ENCODE measurements at places on chromosomes 3 and 15.

GRCh38 chr15:74228723-74229081 is 7.4 kb upstream of the CCDC33 start:
- DNase-seq, result no peak

DNA sequence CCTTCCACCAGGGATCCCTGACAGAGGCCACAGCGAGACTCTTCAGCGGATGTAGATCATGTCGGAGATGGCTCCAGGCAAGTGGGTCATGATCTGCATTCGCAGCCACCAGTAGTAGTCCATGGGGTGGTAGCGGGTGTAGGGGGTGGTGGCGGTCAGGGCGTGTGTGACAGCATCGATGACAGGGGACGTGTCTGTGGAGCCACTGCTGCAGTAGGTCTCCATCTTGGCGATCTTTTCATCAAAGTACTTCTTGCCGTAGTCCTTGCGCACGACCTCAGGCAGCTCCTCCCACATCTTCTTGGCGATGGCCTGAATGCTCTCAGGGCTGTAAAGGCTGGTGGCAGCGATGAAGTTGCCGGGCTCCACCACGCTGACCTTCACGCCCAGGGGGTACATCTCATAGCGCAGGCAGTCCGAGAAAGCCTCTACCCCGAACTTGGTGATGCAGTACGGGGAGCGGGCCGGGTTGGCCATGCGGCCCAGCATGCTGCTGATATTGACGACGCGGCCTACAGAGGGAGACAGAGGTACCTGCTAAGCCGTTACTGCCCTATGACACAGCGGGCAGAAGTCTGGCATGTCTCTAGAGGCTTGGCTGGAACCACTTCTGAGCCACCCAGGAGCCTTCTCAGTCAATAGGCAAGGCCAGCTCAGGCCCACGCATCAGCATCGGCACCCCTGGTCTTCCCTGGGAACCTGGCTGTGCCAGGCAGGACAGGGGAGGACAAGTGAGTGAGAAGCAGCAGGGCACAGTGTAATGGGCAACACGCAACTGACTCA is 43.7 kb downstream of the BDH1 start:
- DNase-seq, result no peak

GRCh38 chr3:185069037-185070030 is 83.5 kb downstream of the C3orf70 start:
- no peak for DNase-seq

GRCh38 chr3:11495948-11496557 is 147.7 kb downstream of the VGLL4 start:
- no peak for DNase-seq

- no peak for DNase-seq
Observed at GRCh38 chr3:183527428-183528379, 27.8 kb downstream of the KLHL6 start.

DNA sequence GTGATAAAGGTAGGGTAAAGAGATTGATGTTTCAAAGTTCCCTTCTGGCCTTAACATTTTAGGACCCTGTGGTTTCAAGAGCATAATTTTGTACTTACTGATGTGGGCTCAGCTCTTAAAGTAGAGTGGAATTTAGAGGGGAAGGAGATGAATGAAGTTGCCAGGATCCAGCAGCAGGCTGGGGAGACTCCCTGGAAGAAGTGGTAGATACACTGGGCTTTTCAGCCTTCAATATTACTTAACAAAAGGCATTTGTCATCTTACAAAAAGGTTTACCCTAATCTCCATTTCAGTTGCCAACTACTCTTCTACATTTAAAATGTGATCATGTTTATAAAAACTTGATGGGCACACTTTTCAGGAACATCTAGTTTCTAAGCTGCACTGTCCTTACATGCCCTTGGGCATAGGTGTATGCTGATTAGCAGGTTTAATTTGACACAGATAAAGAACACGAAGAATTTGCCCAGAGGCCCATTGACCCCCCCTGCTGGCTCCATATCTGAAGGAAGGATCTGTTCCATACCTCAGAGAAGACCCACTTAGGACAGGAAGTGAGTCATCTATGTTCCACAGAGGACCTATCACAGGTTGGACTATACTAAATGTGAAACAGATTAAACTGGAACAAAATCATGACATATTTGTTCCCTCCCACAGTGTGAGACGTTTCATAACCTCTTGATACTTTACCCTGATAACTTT is 93.0 kb upstream of the LPP start:
- peak; percentile 43 for DNase-seq

GRCh38 chr3:42545284-42545900 is 36.4 kb downstream of the SEC22C start:
- DNase-seq, result no peak

GRCh38 chr3:122835590-122835989 is 40.7 kb downstream of the SLC49A4 start:
- DNase-seq, result no peak

- DNase-seq, result no peak
Observed at GRCh38 chr15:46354443-46354842, 719.6 kb downstream of the SQOR start.

DNA sequence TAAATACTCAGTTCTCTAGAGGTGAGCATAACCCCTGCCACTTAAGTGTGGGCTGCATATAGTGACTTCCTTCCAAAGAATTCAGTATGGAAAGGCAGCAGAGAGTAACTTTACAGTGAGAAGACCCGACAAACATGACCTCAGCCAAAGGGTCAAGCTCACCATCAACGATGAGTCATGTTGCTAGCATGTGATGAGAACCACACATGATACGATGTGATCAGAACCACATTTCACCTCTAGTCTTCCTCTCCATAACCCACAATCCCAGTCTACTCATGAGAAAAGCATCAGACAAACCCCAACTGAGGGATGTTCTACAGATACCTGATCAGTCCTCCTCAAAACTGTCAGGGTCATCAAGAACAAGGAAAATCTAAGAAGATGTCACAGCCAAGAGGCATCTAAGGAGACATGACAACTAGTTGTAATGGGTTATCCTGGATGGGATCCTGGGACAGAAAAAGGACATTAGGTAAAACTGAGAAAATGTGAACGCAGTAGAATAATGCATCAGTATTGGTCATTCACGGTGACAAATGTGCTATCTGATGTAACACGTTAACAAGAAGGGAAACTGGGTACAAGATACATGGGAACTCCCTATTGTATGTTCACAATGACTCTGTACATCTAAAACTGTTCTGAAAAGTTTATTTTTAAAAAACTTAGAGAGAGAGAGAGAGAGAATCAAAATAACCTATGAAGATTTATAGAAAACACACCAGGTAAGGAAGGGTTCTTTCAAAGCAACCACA is 28.3 kb downstream of the SEC61A1 start:
- DNase-seq, result no peak

- DNase-seq, result no peak
Observed at GRCh38 chr15:96474231-96474664, 143.7 kb downstream of the NR2F2 start.
